CD14-positive monocyte (primary cell): ENCODE measurements at places on chromosomes 16 and 17. TPM values are rescaled to one million over a fixed set of nuclear protein-coding genes. Genes with fewer than 3 reads are reported as not detected.

- no peak for DNase-seq
These were observed 491 bp downstream of the POLR2C start for GRCh38 chr16:57462978-57463362.

The TNK1 gene
- not detected for polyA plus RNA-seq

The CES5A gene
- not detected for polyA plus RNA-seq

The CENPX gene
- 55.9 and 69.8 TPM in 2 replicates for polyA plus RNA-seq

DNA sequence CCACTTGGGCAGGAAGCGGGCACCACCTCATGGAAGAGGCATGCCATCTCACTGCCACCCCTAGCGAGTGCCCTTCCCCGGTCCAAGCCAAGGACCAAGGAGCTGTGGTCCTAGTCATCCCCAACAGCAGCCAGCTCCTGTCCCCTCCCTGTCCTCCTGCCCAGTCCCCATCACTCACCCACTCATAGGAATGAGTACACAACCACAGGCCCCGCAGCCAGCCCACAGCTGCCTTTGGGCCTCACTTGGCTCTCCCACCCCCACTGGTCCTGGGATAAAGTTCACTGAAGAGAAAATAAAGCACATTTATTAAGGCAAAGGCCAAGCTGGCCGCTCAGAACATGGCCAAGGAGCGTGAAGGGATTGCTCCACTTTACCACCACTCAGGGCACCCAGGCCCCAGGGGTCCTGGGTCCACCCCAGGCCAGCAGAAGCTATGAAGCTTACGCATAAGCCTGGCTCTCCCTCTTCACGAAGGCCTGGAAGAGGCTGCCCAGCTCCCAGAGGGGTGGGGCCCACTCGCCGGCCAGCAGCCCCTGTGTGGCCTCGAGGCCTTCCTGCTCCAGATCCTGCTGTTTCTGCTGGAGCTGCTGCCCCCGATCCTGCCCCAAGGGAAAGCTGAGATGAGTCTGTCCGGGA lies 3.6 kb downstream of the SCRN2 start:
- no peak for DNase-seq

DNA sequence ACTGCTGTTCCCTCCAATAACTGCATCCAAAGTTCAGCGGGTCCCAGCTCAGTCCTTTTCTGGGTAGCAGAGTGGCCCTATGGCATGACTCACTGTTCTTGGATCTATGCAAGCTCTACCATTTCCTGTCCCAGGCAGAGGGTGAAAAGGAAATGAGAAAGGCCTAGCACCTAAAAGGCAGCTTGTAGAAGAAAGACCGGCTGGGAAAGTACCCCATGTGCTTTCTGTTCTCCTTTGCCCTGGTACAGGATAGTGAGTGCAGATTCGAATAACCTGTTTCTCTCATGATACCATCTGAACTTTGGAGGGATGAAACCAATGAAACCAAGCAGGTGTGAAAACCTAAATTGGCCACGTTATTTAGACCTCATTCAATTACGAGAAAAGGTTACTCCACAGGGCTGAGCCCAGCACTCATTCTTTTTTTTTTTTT lies 12.7 kb upstream of the HASPIN start:
- DNase-seq: peak; percentile 91

DNA sequence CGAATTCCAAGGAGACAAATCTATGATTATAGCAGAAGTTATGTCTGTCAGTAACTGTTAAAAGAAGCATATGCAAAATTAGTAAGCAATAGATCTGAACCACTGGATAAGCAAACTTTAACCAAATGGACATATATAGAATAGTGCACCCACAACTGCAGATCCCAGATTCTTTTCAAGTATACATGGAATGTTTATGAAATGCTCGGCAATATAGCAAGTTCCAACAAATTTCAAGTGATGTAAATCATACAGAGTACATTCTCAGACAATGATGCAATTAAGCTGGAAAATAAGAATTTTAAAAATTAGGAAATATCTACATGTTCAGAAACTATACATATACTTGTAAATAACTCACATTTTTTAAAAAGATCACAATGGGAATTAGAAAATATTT lies 8.4 kb upstream of the HELZ start:
- DNase-seq: no peak

DNA sequence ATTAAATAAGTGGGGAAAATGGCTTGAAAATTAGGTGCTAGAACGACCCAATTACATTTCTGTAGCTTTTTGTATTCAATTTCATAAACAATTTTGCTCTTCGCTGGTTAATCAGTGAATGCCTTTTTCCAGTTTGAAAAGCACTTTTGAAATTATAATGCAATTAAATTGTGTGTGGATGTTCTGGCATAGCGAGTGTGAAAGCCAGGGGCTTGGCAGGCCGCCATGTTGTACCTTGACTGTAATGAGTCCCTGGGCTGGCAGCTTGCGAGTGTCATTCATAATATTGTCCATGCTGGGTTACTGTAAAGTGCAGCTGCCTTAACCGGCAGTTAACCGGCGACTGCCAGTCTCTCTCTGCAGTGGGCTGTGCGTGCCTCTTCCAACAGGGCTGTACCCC lies 177.8 kb downstream of the CCDC182 start:
- no peak for DNase-seq

The ASGR1 gene
- 82.0 and 143 TPM in 2 replicates for polyA plus RNA-seq

The SEPTIN12 gene
- polyA plus RNA-seq: 0.25 TPM in 1 of 2 replicates, not detected in the other

DNA sequence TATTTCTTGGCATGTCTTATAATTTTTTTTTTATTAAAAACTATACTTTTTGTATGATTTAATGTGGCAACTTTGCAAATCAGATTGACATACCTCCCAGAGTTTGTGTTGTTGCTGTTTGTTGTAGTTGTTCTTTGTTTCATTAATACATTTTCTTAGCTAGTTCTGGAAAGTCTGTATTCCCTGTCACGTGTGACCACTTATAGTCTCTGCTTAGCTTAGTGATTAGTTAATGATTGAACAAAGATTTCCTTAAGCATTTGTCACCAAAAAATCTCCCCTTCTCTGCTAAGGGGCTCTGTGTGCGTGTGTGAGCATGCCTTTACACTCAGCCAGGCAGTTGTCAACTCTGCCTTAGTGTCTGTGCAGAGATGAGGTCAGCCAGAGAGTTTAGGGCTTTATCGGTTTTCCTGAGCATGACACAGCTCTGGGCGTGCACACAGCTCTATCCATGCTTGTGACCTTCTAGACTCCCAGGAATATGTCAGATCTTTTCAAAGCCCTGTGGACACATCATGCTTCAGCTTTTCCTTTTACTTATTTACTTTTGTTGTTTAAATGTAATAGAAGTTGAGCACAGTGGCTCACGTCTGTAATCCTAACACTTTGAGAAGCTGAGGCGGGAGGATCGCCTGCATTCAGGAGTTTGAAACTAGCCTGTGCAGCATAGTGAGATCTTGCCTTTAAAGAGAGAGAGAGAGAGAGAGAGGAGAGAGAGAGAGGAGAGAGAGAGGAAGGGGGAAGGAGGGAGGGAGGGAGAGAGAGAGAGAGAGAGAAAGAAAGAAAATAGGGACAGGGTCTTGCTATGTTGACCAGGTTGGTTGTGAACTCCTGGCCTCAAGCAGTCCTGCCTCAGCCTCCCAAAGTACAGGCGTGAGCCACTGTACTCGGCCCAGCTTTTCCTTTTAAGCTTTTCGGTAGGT lies 21.9 kb downstream of the DNAI2 start:
- DNase-seq: no peak

GRCh38 chr17:44645341-44645740 lies 10.9 kb upstream of the MEIOC start:
- DNase-seq: no peak

DNA sequence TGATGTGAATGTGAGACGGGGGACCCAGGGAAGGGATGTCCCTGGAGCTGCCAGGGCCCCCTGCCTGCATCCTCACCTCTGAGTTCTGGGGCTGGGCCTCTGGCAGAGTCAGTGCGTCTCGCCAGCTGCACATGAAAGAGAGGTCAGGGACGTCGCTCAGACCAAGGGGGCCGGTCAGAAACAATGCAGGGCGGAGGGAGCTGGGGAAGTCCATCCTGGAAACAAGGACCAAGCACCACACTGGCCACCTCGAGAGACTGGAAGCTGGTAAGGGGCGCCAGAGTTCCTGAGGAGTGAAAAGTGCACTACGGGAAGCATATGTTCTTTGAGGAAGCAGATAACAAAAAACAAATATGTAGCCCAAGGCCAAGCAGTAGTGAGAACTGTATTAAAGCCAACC lies 2.1 kb downstream of the TAF1C start:
- DNase-seq: no peak

- DNase-seq: no peak
These were observed 111.1 kb downstream of the SMG6 start for GRCh38 chr17:2192367-2193057.

The KRT27 gene
- not detected in 2 replicates for polyA plus RNA-seq

The SRCIN1 gene
- polyA plus RNA-seq: 0.01 and 0.06 TPM in 2 replicates

DNA sequence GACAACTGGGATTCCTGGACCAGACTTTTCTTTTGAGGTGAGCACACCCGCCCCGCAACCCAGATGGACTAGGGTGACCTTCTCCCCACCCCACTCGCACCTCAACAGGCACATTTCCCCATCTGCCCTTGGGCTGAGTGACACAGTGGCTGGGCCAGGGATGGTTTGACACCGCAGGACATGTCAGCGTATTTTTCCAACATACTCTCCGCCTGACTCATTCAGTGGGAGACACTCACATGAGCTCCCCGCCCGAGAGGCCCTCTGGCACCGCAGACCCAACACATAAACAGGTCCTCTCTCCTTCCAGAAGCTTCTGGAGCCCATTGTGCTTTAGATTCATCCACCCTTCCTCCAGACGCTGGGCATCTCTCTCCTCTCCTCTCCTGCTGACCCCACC lies 69.4 kb downstream of the ZDHHC7 start:
- DNase-seq: no peak

DNA sequence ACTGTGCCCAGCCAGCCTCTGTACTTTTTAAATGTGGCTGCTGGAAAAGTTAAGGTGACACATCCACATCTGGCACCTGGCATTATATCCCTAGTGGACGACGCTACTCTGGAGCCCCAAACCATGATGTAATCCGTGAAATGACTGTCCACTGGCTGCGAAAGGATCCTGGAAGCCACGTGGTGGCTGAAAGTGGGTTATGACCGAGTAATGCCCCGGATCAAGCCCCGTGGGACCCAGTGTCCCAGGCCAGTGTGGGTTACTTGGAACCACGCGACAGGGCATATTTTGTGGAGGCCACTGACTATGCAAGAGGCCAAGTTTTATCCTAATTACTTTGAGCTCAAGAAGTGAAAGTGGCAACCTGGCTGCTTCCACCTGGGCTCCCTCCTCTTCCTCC lies 79.6 kb downstream of the PGS1 start:
- no peak for DNase-seq

The TAT gene
- not detected in 2 replicates for polyA plus RNA-seq

GRCh38 chr16:84268291-84269040 lies 26.2 kb upstream of the WFDC1 start:
- no peak for DNase-seq

GRCh38 chr16:20504418-20504817 lies 53.1 kb downstream of the ACSM2A start:
- DNase-seq: no peak

DNA sequence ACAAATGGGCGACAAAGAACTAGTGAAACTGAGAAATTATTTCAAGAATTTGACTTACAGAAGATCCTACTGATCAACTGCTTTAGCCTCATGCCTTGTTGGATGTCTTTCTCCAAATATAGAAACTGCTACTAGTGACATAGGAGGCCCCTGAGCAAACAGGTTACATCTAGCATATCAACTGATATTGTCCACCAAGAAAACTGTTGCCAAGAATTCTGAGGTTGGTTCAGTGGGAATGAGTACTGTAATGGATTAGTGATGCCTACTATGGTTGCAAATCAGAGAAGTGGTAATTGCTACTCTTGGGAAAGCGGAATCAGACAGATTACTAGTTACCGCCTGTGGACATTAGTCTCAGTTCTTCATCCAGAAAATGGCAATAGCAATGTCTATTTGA lies 10.0 kb downstream of the CDC27 start:
- no peak for DNase-seq
